ENCODE measurements at places on chromosomes 7 and 10. TPM values are rescaled to one million over a fixed set of nuclear protein-coding genes. Genes with fewer than 3 reads are reported as not detected.

The TUBB8 gene
- total RNA-seq: not detected

The PTPRN2 gene
- 0.74 TPM for total RNA-seq

- no peak overlapping the region for H3K4me3 ChIP-seq
- H3K36me3 ChIP-seq: no peaks in the 10 kb centered on the region
- H3K27me3 ChIP-seq: no peaks in the 10 kb centered on the region
- H3K4me1 ChIP-seq: no peaks in the 10 kb centered on the region
- H3K27ac ChIP-seq: no peak overlapping the region
These were observed 847.1 kb upstream of the MBL2 start for GRCh38 chr10:53619671-53620070.

DNA sequence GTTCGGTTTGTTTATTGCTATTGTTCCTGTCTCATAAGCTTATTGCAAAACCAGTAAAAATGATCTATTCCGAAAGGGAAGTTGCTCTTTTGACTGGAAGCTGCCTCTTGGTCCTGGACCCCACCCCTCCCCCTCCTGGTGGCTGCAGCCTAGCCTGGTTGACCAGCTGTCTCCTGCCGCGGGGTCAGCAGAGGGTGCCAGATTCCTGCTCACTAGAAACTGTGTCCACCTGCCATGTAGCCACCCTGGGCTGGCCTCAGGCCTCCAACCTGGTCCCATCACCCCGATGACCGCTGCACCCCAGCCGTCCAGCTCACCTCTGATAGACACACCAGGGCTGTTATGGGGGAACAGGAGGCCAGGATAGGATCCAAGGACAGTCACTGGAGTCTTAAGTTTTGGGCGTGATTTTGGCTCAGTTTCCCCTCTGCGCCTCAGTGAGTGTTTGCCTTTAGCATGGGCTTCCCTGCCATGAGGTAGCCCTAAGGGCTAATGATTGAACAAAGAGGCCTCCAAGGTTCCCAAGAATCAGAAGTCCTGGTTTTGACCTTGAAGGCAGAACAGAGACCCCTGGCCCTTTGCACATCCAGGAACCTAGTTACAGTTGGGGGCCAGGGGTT lies 32.9 kb upstream of the SLF2 start:
- no peak for DNase-seq
- peaks cover 2% of the 10 kb centered on the region for H3K27me3 ChIP-seq
- H3K4me3 ChIP-seq: no peak overlapping the region
- no peak overlapping the region for H3K27ac ChIP-seq

GRCh38 chr10:62511656-62512055 lies 137.5 kb downstream of the ZNF365 start:
- no peaks in the 10 kb centered on the region for H3K36me3 ChIP-seq
- peaks cover 14% of the 10 kb centered on the region for H3K4me1 ChIP-seq
- H3K27me3 ChIP-seq: no peaks in the 10 kb centered on the region
- H3K4me3 ChIP-seq: no peak overlapping the region

All from activated naive CD8-positive, alpha-beta T cell treated with anti-CD3 and anti-CD28 coated beads for 36 hours (primary cell).